ENCODE measurements at places on chromosomes 2 and 18.

DNA sequence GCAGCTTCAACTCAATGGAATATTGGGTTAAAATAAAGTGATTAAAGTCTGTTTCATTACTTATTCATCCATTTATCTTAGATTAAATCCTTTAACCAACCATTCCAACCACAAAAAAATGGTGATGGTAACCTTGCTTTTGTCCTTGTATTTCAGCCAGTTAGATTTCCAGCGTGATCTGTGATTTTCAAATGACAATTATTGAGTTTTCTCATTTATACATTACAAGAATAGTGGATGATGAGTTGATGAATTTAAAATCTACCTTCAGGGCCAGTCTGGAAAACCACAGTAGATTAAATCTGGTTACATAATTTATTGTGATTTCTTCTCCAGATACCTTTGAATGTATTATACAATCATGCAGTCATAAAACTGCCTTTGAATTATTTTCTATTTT, 29.7 kb upstream of the UNC80 start:
- DNase-seq: no peak

- DNase-seq: peak; percentile 20
Observed at GRCh38 chr2:234480337-234480736, 16.5 kb downstream of the ARL4C start.

- peak; percentile 37 for DNase-seq
Observed at GRCh38 chr18:76875390-76876325, 53.3 kb downstream of the ZNF236 start.

GRCh38 chr2:105365206-105365605, 27.9 kb downstream of the C2orf49 start:
- DNase-seq: no peak

DNA sequence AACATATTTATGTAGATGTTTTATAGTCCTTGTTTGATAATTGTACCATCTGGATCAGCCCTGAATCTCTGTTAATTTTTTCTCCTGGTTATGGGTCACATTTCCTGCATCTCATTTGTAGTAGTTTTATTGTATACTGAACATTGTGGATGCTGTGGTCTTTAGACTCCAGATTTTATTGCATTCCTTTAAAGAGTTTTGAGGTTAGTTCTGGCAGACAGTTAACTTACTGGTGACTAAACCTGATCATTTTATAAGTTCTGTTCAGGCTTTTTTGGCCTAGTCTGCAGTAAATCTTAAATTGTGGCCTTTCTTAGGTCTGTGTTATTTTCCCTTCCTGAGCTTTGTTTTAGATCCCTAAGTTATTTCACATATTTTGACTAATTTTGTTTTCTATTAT, 84.3 kb downstream of the FANCL start:
- DNase-seq: no peak

DNA sequence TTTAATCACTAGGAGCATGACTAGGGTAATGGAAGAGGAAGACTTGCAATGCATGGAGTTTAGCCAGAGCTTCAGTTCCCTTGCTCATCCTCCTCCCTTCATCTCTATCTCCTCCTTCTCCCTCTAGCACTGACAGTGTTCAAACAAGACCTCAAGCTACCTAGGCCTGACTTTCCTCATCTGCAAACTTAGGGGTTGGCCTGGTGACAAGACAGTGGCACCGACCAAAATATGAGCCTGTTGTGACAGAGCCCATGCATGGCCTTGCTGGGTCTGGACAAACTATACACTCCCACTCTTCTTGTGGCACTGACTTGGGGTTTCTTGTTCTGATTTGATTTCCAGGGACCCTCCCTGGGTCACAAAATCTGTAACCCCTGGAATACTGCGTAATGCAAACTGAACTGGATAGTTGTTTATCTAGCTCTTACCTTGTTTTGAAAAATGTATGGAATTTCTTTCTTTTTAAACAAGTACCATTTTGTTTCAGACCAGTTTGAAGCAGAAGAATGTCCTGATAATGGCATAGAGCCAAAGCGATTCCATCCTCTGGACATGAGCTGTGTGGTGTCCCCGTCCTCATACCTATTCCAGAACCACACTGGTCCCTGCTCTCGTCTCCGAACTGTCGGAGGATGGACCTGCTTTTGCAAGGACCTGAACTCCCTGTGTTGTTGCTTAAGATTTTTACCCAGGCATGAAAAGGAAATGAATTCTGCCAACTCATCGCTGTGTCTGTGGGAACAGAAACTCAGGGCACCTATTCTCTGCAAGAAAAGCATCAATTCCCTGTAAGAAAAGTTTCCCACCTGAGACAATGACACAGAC, 33.4 kb upstream of the PPP4R1 start:
- no peak for DNase-seq

GRCh38 chr18:7980136-7980535, 413.0 kb downstream of the PTPRM start:
- DNase-seq: no peak

DNA sequence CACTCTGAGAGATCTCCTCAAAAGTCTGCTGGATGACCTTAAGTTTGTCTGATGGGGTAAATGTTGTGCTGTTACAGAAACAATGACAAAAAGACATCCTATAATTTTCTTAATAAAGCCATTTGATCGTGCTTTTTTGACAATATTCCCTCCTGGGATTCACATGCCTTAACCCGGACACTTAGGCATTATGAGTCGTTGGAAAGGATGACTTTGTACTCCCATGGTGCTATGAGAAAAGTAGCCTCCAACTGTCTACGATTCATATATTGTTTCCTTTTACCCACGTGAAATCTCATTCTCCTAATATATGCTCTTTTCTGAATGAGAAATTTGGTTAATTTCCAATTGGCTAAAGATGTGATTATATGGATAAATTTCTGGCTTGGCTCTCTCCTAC, 6.1 kb upstream of the MPP4 start:
- no peak for DNase-seq

- no peak for DNase-seq
Observed at GRCh38 chr2:231218366-231218765, 19.9 kb downstream of the ARMC9 start.

GRCh38 chr2:114010001-114010400, 120.1 kb downstream of the ACTR3 start:
- DNase-seq: no peak

DNA sequence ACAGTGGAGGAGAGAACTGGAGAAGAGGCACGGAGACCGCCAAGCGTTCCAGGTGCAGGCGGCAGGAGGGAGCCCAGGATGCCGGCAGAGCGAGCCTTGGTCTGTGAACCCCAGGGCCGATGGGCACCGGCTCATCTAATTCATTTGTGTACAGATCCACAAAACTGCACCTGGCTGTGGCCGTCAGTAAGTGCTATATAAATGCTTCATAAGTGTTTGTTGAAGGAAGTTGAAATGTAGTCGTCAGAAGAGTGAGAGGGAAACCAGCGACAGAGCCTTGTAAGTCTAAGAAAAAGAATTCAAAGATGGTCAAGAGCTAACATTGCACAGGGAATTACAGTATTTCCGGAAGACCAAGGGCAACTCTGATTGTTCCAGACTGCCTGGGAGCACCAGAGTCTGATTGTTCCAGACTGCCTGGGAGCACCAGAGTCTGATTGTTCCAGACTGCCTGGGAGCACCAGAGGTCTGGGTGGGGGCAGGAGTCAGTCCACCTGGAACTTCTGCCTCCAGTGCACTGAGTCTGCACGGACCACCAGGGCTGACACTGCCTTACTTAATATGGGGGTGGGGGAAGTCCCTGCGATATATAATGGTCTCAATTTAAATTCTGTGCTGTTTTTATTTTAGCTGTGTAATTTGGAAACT, 112.3 kb downstream of the BCL2 start:
- DNase-seq: no peak

DNA sequence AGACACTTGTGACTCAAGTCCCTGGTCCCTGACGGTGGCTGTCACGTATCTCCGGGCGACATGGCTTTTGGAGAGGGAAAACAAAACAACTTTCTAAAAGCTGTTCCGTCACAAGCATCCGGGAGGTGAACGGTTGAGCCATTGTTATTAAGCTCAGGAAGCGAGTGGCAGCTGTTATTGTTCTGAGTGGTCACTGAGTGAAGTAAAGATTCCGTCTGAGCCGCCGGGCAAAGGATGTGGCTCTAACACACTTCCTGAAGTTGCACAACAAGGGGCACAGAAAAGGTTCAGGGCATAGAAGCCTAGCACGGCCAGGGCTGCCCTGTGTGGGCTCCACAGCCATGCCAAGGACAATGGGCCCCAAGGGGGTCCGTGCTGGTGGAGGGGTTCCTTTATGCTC, 24.3 kb downstream of the INPP5D start:
- DNase-seq: no peak

DNA sequence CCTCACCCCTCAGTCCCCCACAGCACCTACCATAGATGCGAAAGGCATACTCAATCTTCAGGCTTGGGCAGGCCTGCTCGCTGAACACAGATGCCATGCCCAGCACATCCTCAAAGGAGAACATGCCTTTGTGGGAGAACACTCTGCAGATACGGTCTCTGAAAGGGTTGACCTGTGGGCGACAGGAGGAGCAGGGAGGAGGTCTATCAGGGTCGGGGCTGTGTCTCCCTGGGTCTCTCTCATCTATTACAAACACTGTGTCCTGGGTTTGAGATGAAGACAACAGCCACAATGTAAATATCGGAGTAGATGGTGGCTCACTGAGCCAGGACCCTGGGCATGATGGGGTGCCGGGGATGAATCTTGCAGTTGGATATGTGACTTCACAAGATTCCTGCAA, 46.0 kb downstream of the CIB4 start:
- no peak for DNase-seq

DNA sequence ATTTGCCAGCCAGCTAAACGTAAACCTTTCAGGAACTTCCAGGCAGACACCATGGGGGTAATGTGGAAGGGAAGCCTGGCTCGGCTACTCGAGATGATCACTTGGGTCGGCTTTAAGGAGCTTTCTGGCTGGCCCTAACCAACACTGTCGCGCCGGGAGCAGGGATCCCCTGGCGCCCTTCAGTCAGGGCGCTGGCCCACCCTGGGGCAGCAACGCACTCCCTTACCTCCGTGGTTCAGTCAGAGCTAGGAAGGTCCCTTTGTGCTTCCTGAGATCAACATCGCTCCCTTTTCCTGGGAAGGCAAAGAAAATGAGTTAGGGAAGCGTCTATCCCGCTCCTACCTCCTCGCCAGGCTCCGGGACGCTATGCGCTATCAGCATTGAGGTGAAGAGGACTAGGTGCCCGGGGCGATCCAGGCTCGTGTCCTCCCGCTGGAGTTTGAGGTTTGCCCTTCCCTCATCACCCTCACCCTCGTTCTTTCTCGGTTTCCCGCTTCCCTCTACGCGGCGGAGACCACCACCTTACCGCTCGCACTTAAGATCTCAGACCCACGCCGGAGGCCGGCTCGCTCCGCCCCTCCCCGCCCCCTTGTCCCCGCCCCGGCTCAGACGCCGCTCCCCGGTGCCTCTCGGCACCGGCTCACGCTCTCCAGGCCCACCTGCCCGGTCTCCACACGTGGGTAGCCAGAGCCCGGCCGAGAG, 449 bp upstream of the ATRAID start:
- no peak for DNase-seq

GRCh38 chr2:181104512-181105115, 124.2 kb downstream of the UBE2E3 start:
- DNase-seq: peak; percentile 68

- no peak for DNase-seq
Observed at GRCh38 chr2:11941201-11942177, 195.1 kb downstream of the LPIN1 start.

GRCh38 chr18:21110713-21111345, 784 bp downstream of the ROCK1 start:
- peak; percentile 45 for DNase-seq

GRCh38 chr2:122412360-122412759, 656.9 kb downstream of the TSN start:
- DNase-seq: peak; percentile 81

- DNase-seq: no peak
Observed at GRCh38 chr2:212672186-212672585, 133.6 kb upstream of the ERBB4 start.
